Stimulated activated naive CD4-positive, alpha-beta T cell treated with Interleukin-2 at 50 U/mL for 16 hours (primary cell): ENCODE measurements at places on chromosomes 7 and 10.
A peak's percentile ranks its signal among the peaks of the same experiment; 100 is the strongest.

GRCh38 chr10:49143249-49143648, 9.4 kb upstream of the FAM170B start:
- DNase-seq = no peak

DNA sequence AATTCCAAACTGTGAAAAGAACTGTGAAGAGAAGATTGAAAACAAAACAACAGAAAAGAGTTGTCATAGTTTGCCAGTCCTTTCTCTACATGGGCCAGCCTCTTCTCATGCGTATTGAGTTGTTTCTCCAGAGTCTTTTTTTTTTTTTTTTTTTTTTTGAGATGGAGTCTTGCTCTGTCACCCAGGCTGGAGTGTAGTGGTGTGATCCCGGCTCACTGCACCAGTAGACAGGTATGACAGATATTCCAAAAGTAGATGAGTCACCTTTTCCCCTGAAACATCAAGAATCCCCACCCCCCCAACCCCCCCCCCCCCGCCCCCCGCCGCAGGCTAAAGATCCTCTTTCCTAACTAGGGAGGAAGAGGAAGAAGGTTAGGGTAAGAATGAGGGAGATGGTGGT, 15.6 kb upstream of the KMT2C start:
- no peak for DNase-seq

GRCh38 chr10:107341281-107341680, 176.8 kb upstream of the SORCS1 start:
- no peak for DNase-seq

DNA sequence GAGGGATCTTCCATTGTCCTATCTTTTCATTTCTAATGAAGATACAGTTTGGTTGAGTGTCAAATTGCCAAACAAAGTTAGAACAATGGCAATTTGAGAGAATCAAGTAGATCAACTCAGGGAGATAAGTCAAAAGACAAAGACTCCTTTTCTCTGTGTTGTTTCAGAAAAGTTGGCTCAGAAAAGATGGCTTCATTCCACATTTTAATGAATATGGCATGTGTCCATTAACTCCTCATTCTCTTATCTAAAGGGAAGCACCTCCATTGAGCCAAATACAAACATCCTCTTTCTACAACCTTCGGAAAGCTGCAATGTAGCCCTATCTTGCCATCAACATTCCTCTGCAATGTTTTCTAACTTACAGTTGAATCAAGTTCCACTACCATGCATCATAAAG, 939.0 kb upstream of the C7orf33 start:
- DNase-seq = no peak

DNA sequence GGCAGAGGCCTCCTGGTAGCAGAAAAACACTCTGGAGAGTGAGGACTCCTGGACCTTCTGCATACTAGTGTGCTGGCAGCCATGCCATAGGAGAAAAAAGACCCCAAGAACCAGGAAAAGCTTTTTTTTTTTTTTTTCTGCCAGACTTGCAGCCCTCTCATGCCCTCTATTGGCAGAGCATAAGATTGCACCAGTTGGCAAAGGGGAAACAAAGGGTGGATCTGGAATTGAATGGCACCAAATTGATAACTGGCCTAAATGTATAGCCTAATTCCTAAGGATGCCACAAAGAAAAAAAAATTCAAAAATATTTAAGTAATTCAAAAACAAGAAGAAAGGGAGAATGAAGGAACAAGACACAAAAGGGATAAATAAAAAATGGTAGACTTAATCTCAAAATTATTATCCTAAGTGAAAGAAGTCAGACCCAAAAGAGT, 112.5 kb upstream of the GHITM start:
- DNase-seq = no peak

DNA sequence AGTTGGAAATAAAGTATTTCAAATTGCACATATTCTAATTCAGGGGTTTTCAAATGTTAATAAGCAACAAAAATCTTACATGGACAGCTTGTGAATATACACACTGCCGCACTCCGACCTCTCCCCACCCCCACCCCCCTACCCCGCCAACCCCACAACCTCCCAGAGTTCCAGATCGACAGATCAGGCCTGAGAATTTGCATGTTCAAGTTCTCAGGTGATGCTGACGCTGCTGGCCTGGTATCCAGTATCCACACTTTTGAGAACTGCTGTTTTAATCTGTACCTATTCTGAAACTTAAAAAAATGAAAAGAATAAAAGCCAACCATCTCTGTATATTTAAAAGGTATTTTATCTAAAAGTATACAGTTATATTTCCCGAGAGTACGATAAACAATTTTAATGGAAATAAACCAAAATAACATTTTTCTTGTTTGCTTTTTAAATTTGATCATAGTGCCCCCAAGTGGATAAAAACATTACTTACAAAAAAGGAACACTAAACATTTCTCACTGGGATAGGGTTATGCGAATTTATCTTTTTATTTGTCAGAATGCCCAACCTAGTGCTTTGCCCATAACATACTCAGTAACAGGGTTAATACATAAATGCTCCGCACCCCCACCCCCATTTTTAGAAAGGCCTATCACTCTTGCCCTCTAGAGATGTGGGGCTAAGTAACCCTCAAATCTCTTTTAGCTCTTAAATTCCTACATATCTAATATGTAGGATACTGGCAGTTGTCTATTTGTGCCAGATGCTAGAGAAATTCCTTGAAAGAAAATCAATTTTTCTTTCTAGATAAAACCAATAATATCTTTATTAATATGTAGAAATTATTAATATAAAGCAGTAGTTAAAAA, 166.3 kb downstream of the RNF133 start:
- no peak for DNase-seq

- no peak for DNase-seq
Observed at GRCh38 chr10:112005044-112005443, 178.5 kb downstream of the GPAM start.

DNA sequence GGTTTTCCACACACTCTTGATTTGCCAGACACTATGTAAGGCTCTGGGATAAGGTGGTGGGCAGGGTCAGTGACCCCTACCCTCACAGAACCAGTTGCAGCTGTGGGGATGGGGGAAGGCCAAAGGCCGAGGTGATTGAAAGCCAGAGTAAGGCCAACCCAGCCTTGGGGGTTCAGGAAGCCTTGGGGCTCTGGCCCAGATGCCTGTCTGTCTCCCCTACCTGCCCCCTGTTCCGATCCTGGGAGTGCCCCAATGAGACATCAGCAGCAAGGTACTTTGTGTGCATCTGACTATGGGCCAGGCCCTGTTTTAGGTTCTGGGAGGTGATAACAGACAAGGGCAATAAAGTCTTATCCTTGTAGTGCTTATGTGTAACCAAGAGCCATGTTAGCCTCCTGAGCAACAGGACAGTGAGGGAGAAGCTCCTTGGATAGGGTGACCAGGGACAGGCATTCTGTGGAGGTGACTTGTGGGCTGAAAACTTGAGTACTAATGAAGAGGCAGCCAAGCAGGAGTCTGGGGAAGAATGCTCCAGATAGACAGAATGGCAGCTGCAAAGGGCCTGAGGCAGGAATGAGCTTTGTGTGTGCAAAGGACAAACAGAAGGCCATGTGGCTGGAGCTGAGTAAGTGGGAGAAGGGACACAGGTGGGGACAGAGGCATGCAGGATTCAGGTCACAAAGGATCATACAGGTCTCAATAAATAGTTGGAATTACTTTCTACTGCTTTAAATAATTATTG, 35.4 kb downstream of the TSPAN14 start:
- no peak for DNase-seq

DNA sequence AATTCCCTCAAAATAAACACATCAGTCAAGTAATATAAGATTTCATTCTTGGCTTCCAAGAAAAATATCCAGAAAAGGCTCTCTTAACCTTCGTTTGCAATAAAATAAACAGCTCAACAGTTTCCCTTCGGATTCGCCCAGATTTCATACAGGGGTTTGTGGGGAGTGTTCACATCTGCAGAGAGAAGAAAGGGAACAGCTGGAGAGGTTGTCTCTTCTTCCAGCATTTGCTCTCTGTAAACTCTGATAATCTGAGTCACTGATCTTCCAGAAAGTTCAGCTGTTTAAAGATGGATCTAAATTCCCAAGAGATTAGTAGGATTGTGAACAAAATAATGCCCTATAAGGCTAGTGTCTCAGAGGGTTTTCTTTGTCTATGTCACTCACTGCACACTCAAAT, 277.9 kb downstream of the HPSE2 start:
- DNase-seq = no peak

DNA sequence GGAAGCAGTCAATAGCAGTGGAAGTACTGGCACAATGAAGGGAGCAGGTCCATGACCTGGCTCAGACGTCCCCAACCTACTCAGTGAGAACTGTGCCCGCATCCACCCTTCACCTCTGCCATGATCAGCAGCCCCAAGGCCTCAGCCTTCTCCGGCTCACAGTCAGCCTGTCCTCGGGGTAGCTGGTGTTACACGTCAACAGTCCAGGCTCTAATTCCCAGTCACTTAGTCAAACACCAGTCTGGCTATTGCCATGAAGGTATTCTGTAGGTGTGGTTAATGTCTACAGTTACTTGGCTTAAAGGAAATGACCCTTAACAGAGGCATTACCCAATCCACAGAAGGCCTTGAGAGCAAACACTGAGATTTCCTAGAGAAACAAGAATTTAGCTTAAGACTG, 49.1 kb downstream of the GRB10 start:
- DNase-seq = no peak

DNA sequence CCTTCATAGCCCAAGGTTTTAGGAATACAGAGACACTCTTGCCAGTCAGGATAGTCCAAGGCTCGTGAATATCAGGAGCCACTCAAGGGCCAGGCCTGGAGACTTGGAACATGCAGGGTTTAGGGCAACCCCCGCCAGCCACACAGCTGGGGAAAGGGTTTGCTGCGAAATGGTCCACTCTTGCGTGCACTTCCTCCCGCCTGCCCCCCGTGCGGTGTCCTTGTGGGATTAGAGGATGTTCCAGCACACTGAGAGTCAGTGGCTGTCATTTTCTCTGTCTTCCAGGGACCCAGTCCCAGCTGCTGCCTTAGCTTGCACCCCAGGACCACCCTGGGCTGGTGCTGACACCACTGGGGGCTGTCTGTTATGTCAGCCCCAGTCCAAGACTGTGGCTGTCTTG, 38.5 kb downstream of the POR start:
- no peak for DNase-seq

GRCh38 chr7:76515999-76516443, 5.7 kb downstream of the UPK3B start:
- no peak for DNase-seq

DNA sequence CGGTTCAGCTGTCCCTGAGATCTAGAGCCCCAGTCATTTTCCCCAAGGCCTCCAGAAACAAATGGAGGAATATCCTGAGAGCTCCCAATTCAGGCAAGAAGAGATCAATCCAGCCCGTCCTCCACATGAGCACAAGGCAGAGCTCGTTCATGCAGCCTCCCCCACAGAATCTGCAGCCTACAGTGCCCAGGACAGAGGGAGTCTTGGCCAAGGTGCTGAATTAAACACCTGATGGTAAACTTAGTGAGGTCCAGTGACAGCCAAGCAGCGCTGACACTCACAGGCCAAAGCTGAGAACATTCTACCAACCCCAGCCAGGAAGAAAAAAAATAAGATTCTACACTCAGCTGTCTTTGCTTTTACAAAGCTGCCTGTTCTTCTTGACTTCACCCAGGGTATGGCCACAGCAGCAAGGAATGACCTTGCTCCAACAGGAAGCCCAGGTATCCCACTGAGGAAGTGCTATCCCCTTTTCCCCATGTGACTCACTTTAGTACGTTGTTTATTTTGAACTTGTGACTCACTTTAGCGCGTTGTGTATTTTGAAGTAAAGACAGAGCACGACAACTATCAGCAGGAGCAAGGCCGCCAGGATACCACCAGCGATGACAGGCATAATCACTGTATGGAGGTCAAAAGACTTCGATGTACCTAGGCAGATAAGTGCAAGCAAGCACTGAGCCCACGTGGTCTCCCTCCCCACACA, 4.4 kb upstream of the CUZD1 start:
- no peak for DNase-seq

- no peak for DNase-seq
Observed at GRCh38 chr7:5612695-5613094, 168.8 kb downstream of the RNF216 start.

DNA sequence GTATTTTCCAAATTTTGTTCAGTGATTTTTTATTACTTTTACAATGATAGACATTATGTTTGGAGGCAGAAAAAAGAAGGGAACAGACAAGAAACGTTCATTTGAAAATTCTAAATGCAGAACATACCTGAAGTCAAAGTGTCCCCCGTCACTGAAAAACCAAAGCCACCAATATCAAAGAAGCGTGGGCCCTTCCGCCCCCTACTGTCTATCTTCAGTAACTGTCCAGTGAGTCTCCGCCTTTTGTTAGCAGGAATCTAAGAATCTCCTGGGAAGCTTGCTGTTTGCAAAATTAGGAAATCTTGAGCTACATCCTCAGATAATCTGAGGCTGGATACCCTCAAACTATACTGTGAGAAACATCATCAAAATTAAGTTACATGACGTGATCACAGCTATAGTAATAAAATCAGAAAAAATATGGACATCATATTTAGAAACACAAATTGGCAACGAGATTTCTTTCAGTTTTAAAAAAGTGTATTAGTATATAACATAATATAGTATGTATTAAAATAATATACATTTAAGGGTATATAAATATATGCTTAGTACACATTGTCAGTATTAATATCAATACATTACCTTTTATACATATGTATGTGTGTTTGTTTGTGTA, 169.3 kb upstream of the AKR1E2 start:
- peak; percentile 21 for DNase-seq

- peak; percentile 37 for DNase-seq
Observed at GRCh38 chr7:99499371-99499720, 735 bp downstream of the ZNF394 start.

DNA sequence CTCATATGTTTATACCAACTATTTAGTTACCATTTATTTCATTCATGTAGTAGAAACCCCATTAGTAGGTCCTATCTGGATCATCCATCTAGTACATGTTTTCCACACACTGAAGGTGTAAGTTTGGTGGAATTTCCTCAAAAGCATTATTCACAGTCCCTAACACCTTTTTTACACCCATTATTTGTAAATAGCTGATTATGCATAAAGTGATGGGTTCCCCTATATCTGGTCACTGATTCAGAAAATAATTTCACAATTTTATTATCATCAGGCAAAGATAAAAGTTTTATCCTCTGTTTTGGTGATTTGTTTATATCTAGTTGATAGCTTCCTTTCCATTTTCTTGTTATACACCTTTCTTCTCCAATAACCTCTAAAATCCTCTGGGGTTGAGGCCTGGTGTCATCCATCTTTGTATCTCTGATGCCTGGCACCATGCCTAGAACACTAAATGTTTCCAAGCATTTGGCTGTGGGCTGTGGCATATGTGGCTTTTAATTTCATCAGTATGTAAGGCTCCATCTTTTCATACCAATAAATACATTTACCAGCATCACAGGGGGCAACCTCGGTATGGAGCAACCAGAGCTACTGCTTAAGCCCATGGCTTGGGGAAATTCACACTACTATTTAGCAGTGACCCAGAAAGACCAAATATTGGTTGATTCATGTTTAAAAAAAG, 1089.5 kb upstream of the LRRN3 start:
- DNase-seq = no peak

- no peak for DNase-seq
Observed at GRCh38 chr7:137513091-137513490, 169.6 kb upstream of the PTN start.

- DNase-seq = no peak
Observed at GRCh38 chr10:28875549-28876081, 198.3 kb downstream of the BAMBI start.
